T-helper 9 cell (primary cell): ENCODE measurements at places on chromosomes 2 and 18.

DNA sequence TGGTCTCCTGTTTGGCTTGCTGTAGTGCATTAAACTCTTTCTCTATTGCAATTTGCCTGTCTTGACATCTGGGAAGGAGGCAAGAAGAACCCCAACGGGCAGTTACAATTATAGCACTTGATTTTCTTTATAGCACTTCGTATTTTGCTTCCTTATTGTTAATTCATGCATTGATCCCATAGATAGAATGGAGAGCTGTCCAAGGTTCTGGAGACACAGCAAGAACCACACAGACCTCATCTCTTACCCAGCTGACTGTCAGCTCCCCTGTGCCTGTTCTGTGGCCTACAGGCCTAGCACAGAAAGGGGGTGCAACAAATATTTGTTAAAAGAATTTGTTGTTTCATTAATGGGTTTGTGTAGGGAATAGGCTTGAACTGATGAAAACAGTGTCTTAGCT is 194.3 kb downstream of the GALNT1 start:
- DNase-seq, result no peak

- no peak for DNase-seq
Measured at GRCh38 chr2:72494392-72494791, 331.4 kb downstream of the EXOC6B start.

DNA sequence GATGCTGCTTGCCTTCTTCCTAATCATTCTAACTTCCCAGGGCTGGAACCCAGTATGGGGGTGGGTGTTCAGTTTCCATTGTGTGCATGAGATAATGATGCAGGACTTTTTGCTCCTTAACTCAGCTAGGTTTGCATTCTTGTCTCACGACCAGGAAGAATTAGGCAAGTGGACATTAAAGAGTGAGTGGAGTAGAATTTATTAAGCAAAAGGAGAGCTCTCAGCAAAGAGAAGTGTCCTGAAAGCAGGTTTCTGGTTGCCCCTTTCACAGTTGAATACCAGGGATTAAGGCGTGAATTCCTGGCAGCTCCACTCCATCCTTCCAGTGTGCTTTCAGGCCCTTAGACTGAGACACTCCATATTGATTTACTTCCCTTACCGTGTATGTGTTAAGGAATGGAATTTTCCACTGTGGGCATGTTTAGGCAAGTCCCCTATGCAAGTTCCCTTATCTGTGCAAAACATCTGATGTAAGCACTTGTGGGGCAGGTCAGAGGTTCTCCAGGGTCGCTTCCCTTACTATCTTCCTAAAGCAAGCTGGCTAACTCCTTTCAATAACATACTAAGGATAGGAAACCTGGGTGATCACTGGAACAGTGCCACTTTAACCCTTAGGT is 126.5 kb downstream of the GPR39 start:
- DNase-seq, result no peak

DNA sequence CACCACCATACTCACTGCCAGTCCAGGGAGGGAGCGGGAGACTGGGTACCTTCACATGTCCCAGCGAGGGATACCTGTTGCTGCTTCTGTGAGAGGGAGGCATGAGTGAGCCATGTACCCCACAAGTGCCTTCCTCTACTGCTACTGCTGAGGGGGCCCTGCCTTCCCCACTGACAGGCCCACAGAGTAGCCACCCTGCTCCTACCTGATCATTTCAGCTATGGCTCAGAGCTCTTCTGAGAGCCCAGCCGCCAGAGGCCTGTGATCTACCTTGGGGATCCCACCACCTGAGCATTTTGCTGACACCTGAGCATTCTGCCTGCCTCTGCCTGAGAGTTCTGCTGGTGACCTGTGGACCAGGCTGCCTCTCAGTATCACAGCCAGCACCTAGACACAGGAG is 137.6 kb downstream of the FSIP2 start:
- no peak for DNase-seq

GRCh38 chr18:31633392-31634330 is 42.0 kb downstream of the TTR start:
- no peak for DNase-seq

DNA sequence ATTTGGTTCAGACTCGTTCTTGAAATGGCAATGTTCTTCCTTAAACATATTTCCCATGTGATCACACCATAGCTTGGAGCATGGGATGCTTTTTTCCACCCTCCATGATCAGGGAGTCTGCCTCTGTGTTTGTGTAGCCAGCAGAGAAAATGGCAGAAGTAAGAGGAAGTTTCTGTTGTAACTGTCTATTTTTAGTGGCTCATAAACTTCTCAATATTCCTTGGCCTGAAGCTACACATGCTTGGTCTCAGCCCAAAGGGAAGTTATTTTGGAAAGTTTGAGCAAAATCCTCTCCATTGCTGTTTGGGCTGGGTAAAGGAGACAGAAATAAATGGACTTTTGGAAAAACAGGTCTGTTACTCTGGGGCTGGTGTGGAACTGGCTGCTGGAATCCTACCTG is 33.4 kb upstream of the ITGA6 start:
- DNase-seq, result no peak

GRCh38 chr18:4821801-4822200 is 366.7 kb upstream of the DLGAP1 start:
- DNase-seq, result no peak

- no peak for DNase-seq
Measured at GRCh38 chr2:94872676-94873361, 1.6 kb downstream of the TEKT4 start.

DNA sequence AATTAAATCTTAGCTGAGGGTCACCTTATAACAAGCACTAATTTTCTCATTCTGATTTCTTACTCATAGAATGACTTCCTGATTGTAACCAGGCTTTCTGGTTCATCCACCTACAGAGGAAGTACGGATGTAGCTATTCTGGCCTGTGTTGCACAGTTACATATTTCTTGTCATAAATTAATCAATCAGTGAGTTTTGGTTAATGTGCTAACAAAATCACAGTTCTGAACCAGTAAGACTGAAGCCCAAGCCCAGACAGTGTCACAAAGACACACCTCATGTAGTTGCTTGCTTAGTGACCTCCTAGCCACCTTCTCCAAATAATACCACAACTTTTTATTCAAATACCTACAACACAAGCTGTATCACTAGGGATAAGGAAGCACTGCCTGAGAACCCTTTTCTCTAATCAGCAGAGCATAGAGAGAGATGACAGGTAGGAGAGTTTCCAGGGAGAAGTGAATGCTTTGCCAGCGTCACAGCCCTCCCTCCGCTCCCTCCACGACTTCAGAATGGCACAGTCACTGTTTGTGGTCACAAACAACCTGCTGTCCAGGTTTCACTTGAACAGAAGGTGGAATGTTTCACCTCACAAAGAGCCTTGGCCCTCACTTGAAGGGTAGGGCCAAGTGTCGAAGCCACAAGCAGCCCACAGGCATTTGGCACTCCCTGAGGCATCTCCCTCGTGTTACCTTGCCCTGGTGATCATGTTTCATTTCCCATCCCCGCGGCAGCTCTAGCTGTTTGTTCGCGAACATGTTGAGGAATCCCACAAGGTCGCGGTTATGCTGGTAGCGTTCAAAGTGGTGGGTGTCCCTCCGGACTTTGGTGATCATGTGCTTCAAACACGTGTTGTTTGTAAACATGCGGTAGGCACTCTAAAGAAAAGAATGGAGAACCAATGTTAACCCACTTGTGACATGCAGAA is 120.8 kb upstream of the STK17B start:
- DNase-seq, result no peak

- DNase-seq, result no peak
Measured at GRCh38 chr2:14632133-14632936, at the start of gene LRATD1. Gene LRATD1 (plus strand): TSS chr2:14632717. CDS start chr2:14633980, 1,263 bp downstream.

GRCh38 chr2:170282851-170283250 is 104.9 kb downstream of the MYO3B start:
- no peak for DNase-seq

GRCh38 chr2:129910446-129911362 is 68.8 kb upstream of the RAB6C start:
- no peak for DNase-seq

GRCh38 chr2:3492951-3493614 is 26.2 kb downstream of the ADI1 start:
- DNase-seq, result no peak

DNA sequence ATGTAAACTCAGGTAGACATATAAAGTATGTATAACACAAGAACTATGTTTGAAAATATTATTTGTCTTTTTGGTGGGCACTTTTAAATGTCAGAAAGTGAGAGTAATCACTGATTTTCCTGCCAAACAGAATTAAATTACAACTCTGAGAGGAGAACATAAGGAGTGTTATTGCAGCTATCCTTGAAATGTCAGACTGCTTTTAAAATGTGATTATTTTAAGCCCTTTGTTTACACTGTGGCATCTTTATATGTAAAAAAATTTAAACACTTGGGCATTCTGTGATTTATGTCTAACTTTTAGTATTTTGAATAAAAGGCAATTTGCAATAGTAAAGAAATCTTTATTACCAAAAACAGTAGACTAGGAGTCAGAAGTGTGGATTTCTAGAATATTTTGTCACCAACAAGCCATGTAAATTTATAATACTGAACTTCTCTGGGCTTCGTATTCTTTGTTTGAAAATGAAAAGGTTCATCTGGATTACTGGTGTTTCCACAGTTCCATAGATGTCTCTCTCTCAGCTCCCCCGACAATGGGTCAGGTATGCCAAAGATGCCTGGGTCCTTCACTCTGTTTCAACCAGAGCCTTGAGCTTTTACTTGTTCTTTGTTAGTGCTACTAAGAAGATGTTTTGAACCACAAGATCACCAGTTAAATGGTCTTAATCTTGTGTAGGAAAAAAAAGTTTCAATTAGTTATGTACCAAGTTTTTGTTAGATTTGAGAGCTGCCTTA is 38.8 kb downstream of the GULP1 start:
- no peak for DNase-seq

DNA sequence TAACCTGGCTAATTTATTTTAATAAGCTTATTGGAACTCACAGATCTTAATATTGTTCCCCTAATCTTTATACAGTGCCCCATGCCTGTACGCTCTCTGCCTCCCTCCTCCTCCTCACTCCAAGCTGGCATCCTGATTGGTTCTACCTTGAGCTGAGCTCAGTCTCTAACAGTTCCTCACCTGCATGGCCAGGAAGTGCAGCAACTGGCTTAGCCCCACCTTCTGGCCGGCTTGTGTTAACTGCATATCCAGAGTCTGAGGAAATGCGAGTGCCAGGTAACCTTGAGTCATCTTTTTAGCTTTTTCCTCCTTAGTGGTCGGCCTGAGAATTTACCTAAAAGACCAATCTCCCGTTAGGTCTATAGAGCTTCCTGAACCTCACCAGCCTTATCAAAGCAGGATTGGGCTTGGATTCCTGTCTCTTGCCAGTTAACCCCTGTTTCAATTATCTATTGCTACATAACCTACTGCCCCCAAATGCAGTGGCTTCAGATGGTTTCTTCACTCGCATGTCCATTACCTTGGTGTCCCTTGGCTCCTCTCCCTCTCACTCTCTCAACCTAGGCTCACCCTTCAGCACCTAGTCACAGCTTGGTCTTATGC is 89.5 kb upstream of the STK39 start:
- peak; percentile 25 for DNase-seq

DNA sequence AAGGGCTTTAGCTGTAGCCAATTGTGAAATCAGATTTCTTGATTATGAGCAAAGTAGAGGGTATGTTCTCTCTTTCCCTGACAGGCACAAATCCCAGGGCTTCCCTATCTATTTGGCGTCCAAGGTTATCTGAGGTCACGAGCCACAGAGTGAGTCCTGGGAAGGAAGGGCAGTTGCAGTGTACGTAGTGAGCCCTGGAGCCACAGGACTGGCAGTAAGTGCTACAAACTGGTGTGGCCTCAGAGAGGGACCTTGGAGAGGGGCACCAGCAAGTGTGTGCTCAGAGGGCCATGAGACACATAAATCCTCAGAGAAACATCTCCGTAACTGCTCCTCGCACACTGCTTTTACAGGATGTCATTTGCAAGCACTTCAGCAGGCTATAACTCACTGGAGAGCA is 115.5 kb upstream of the SH3BP4 start:
- DNase-seq, result no peak

GRCh38 chr18:36613810-36614209 is 215.0 kb downstream of the TPGS2 start:
- DNase-seq, result no peak
